ENCODE measurements at places on chromosomes 7 and 10.

DNA sequence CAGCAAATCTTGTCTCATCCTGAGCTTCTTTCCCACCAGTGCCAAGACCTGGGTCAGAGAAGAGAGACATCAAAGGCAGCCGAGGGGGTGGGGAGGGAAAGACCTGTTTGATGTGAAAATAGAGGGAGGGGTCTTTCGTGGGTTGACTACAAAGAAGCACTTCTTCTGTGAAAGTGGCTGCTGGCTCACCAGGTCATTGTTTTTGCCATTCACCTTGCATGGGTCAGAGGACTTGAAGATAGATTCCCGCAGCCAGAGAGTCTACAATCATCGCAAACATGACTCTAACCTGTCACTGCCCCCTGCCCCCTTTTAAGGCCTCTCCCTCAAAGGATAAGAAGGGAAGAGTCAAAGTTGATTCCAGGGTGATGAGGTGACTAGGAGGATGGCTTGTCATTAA, 166.1 kb upstream of the BMPER start:
- DNase-seq: no peak

DNA sequence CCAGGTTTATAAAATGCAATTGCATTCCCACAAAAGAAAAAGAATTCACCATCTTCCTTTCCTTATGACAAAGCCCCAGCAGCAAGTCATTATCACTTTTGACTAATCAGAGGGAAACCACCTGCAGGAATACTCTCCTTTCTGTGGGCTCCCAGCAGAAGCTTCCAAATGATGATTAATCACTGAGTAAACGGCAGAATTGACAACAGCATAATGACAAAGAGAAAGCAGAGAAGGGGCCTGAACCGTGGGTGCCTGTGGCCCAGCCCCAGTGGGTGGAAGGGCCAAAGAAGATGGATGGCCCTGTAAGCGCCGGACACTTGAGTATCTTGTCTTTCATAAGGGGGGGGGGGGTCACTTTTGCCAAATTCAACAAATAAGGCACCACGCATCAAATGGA, 152.4 kb upstream of the NRBF2 start:
- DNase-seq: no peak

DNA sequence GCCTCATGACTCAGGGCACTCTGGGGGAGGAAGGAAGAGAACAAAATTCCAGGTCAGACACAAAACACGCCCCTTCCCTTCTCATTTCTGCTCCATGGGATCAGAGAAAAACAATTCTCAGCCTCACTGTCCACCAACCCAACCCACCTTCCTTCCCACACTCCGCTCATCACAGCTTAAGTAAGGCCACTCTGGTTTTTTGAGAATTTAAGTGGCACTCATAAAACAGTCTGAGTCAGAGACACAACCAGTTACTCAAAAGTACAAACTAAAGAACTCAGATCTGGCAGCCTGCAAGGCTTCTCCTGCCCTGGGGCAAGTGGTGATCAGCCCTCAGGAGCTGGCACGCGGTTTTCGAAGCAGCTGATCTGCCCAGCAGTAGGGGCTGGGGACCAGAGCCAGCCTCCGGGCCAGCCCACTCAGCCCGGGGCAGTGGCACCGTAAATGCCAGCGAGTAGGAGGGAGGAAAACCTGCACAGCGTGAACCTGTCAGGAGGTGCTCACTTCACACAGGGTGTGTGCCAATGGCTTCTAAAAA, 39.1 kb upstream of the ABLIM1 start:
- DNase-seq: no peak

GRCh38 chr7:101020444-101020843, 563 bp downstream of the MUC17 start:
- no peak for DNase-seq

- no peak for DNase-seq
These were observed 108.9 kb downstream of the UPF2 start for GRCh38 chr10:11933577-11934223.

Data from NCI-H524 treated with DMSO at 0.1 percent for 48 hours (cell line).